ENCODE measurements at places on chromosomes 5 and 9.
A peak's percentile ranks its signal among the peaks of the same experiment; 100 is the strongest.

GRCh38 chr9:27125030-27125429 lies 16.0 kb downstream of the TEK start:
- DNase-seq: peak; percentile 99

GRCh38 chr9:71752928-71753327 lies 15.4 kb downstream of the CEMIP2 start:
- DNase-seq: no peak

- no peak for DNase-seq
These were observed 30.3 kb upstream of the LCP2 start for GRCh38 chr5:170327829-170328228.

GRCh38 chr9:83233647-83234046 lies 170.7 kb upstream of the RASEF start:
- DNase-seq: no peak

- DNase-seq: peak; percentile 39
These were observed 395.6 kb upstream of the TLE4 start for GRCh38 chr9:79176014-79176697.

DNA sequence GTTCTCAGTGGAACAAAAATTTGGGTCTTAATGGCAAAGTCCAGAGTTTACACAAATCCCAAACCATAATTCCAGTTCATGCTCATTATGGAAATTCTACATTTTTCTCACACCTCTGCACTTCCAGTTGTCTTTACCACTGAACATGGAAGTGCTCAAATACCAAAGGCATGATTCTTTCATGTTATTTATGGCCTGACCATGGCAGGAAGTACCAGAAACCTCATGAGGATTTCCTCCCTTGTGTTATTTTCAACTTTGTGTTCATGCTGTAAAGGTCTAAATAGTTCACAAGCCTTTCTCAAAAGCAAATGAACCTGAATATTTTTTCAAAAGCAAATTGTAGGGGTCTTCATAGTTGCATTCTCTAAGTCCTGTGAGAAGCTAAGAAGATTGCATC lies 82.0 kb upstream of the ITGA1 start:
- peak; percentile 71 for DNase-seq

- DNase-seq: peak; percentile 74
These were observed 133.8 kb upstream of the SLC24A2 start for GRCh38 chr9:19922476-19923118.

- no peak for DNase-seq
These were observed at the start of gene DMRT2 for GRCh38 chr9:1050125-1050895. DMRT2 (plus strand) TSS chr9:1050357; CDS start chr9:1051614, 1,257 bp downstream.

DNA sequence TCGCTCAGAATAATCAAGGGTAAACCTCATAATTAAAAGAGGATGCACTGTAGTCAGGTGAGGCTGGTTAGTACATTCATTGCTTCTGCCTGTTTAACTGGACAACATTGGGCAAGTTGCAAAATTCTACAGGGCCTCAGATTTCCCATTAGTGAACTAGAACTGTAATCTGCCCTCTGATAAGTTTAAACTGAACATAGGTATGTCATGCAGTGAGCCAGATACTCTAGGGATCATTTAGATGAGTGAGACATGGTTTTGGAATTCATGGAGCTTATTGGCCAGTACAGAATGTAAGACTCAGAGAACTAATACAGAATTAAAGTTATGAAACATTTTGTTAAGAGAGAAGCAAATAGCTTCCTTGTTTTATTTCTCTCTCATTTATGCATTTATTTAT lies 35.9 kb downstream of the RNF44 start:
- peak; percentile 75 for DNase-seq
